Hindlimb muscle (tissue), 1 donor: ENCODE measurements at places on chromosomes 11 and 22. TPM values are rescaled to one million over a fixed set of nuclear protein-coding genes. Genes with fewer than 3 reads are reported as not detected.

DNA sequence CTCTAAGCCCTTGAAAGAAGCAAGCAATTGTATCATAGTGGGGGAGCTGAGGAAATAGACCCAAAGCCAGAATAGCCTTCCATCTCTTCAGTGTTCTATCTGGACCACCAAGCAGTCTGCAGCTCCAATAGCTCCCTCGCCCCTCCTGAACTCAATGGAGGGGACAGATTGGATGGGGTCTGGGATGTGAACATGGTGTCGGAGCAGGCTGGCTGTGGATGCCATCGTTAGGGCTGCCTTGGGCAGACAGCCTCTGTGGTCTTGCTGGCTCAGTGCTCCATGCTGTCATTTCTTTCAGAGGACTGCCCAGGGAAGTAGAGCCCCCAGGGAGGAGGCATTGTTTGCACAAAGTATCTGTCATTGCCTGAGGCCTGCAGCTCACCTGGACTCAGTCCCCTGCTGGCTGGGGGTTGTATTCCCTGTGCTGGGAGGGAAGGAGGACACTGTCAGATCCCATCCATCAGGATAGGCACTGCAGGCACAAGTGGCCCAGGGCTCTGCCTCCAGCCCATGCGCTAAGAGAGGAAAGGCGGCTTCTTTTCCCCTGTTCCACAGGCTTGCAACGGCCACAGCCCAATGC is 537.7 kb downstream of the BUD13 start:
- no peak for DNase-seq

Gene CCDC188
- 1.8 TPM for polyA plus RNA-seq

DNA sequence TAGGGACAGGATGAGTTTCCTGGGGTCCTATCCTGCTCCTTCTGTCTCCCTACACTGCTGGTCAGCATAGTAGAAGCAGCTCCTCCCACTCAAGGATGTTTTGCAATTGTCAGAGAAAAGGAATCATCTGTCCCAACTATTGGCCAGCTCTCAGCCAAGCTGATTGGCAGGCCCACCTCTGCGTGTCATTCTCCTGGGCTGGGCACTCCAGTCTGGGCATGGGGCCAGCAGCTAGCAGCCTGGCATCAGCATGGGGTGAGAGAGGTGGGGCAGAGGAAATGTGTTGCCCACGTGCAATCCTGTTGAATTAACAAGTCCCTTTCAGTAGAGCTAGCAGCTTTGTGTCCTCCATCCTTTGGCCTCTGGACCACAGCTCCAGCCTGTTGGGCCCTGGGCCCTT is 14.1 kb downstream of the ANKK1 start:
- no peak for DNase-seq

Gene PGA5
- 1.1 TPM for polyA plus RNA-seq

Gene CD248
- 106 TPM for polyA plus RNA-seq

DNA sequence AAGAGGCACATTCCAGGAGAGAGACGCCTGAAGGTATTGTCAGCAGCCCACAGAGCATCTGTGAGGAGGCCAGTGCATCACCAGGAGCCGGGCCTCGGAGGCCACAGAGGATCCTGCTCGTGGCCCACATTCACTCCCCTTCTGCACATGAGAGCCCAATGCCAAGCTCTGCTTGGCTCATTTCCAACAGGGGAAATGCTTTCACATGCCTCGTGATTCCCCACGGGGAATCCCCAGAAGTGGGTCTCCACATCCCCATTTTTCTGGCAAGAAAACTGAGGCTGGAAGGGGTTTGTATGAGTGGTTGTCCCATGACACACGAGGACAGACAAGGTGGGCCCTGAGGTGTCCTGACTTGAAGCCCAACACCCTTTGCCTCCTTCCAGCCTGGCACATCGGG is 34.4 kb downstream of the TP53I11 start:
- no peak for DNase-seq

DNA sequence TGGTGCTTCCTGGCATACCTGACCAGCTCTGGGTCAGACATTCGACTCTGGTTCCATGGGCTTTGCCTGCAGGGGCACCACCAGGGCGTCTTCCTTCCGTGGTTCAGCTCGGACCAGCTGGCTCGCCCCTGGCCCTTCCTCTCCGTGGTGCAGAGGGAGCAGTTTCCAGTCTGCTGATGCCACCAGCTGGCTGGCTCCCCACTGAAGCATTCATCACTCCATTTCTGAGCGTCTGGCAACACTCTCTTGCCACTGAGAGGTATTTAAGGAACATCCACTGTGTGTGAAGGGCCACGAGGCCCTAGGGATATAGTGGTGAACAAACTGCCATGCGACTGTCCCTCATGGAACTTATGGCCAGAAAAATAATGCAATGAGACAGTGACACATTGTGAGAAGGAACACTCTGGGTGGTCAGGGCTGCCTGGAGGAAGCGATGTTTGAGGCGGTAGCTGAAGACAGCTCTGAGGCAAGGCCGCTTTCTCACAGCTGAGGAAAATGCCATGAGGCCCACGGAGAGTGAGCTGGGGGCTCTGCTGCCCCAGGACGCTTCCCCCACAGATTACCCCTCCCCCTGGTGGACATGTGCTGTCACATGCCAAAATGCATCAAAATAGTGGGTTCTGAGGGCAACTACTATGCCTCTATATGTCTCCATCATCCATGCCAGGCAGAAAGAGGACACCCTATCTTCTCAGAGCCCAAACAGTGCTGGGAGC is 44.9 kb upstream of the ARFGAP3 start:
- DNase-seq = no peak

Gene MYEOV
- polyA plus RNA-seq = 0.65 TPM
